ELF-1 (cell line): ENCODE measurements at places on chromosomes 1 and 21.
A peak's percentile ranks its signal among the peaks of the same experiment; 100 is the strongest.

GRCh38 chr1:217718873-217719272 lies 87.7 kb downstream of the SPATA17 start:
- no peak for DNase-seq

- no peak for DNase-seq
Measured at GRCh38 chr1:10818262-10819197, 22.1 kb upstream of the CASZ1 start.

DNA sequence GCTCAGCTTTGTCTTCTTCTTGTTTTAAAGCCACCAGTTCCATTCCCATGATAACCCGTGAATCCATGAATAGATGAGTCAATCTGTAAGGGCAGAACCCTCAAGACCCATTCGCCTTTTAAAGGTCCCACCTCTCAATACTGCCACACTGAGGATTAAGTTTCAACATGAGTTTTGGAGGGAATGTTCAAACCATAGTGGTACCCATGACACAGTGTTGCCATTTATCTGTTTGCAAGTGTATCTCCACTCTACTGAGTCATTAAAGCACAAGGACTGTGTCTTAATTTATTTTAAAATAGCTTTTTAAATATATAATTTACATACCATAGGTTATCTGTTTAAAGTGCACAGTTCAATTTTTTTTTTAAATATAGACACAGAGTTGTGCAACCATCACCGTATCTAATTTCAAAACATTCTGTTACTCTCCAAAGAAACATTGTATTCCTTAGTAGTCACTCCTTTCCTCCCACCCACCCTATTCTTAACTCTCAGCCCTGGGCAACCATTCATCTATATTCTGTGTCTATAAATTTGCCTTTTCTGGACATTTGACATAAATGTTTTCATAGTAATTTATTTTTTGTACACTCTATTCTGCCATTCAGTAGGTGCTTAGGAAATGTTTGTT lies 4.8 kb upstream of the IL24 start:
- DNase-seq = no peak

DNA sequence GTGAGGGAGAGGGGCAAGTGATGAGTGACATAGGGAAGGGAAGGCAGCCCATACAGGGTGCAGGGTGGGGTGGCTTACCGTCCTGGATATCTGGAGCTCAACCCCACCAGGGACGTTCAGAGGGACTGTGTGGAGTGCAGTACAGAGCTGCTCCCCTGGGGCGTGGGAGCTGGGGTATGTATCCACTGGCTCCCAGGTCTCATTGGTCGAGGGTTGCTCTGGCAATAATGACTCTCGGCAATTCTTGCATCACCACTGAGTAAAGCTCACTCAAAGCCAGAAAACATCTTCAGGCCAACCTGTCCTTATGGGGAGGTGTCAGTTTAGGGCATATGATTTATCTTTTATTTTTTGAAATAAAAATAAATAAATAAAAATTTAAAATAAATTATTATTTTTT lies 43.2 kb upstream of the RUNX3 start:
- DNase-seq = no peak

DNA sequence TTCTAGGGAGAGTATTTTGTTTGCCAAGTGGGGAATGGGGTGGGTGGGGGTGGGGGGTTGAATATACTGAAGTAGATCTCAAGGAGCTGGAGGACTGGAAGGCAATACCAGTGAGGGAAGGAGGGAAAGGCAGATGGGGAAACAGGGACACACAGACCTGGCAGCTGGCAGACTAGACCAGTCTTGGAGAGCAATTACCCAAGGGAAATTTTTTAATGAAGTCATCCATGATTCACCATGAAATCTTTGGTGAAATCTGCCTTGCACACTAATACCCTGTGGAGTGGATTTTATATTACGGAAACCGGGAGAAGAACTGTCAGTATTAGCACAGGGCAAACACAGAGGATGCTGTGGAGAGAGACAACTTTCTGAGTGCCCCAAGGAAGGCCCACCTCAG lies 29.7 kb upstream of the MARK1 start:
- no peak for DNase-seq

DNA sequence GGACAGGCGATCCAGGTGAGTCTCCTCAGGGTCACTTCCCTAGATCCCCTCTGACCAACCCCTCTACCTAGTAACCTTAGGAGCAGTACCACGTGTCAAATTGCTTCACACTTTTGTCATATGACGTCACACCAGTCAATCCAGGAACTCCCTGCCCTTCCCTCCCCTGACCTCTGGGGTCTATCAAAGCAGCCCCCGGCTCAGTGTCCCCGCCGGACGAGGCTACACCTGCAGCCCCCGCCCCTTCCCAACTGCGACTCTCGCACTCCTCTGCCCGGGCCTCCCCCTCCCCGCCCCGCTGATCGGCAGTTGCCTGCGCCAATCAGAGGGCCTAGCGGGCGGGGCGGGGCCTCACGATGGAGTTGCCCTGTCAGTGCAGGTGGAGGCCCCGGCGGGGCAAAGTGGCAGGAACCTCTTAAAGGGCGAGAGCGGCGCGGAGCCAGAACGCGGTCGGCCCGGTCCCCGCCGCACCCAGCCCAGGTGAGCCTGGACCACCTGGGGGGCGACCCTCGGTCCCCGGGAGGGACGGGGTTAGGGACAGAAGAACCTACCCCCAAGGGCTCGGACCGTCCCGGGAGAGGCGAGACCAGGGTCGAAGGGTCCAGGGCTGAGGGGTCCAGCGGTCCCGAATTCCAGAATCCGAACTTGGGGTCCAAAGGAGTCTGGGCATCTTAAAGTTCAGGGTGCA lies 27.5 kb upstream of the EPB41 start:
- peak; percentile 93 for DNase-seq

GRCh38 chr1:173222149-173223030 lies 15.3 kb upstream of the TNFSF4 start:
- DNase-seq = no peak

GRCh38 chr1:166489356-166489669 lies 322.5 kb upstream of the FAM78B start:
- DNase-seq = no peak

- DNase-seq = no peak
Measured at GRCh38 chr1:169049258-169049938, 57.1 kb upstream of the ATP1B1 start.

DNA sequence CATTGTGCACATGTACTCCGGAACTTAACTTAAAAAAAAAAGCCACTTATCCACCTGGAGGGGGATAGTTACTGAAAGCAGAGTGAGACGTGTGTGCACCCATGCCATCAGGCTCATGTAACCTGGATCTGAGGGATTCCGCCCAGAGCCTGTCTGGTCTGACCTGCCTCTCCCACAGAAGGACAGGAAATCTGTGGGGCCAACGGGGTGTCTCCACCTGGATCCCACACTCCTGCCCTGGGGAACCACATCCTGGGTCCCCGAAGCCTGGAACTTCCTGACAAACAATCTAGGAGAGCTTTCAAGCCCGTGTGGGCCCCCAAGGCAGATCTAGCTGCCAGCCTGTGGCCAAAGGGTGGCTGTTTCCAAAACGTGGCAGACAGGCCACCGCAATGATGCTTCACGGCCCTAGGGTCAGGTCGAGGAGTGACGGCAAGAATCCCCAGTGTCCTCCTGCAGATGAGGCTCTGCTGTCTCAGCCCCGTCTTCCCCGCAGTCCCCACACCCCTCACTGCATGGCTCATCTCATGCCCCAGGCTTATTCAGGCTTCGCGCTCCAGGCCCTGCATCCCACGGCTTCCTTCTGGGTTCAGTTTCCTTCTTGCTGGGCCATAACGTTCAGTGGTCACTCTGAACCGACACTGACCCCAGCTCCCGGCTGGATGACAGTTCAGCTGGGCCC lies 21.0 kb upstream of the PCBP3 start:
- no peak for DNase-seq

- DNase-seq = no peak
Measured at GRCh38 chr1:192713921-192714320, 78.0 kb downstream of the RGS13 start.

DNA sequence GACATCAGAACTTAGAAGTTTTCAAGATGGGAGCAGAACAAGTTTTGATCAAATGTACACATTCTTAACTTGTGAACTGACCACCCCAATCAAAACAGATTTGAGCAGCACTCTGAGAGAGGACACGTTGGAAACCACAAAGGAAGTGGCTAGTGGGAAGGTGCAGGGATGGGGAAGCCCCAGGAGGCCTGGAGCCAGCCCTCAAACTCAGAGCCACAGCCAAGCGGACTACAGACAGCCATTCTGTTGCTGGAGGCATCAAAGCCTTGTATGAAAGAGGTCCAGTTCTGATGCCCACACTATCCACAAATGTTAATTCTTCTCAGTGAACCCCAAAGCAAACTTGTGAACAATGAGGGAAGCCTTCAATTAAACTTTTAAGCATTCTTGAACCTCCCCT lies 143.6 kb upstream of the RAB4A start:
- DNase-seq = no peak

DNA sequence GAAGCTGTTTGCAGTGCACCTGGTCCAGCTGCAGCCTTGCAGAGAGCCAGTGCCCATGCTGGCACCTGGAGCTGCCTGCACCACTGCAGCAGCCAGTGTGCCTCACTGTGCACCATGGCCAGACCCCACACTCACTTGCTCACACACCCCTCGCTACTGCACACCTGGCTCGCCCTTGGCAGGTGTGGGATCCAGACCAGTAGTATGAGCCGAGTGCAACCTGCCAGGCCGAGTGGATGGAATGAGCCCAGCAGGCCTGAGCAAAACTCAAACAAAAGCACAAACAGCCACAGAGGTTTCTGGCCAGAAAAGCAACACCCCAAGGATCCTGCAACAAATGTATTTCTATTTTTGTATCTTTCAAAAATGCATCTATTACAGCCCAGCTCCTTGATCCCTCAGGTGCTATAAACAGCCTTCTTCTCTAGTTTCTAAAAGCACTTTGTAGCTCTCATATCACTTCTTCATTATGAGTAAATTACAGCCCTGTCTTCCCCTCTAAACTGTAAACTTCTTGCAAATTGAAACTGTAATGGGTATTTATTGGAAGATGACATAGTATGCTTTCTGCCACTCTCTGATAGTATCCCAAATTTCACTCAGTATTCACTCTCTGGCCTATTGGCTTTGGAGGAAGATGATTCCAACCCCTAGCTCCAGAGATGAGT lies 72.2 kb upstream of the LPGAT1 start:
- no peak for DNase-seq

DNA sequence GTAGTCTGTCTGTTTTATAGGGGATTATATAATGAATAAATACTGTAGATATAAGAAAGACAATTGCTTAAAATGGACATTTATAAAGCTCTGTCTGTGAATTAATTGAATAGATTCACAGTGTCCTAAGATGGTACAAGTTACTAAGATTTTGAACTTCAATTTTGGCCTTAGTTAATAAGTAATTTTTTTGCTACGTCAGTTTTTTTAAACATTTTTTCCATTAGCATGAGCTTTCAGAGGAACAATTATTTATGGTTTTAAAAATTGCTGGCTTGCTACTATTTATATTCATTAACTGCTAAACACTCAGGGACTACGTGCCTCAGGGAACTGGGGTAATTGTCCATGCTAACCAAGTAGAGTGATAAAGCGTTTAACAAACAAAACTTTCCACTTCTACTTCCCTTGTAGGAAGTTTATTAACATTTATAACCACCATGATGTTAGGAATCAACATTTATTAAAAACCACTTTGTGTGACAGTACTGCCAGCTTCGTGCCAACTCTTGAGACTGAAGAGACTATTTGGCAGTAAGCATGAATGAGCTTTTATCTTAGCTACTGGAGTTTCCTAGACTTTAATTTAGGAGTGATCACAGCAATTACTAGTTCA lies 65.4 kb upstream of the PTGS2 start:
- DNase-seq = no peak

DNA sequence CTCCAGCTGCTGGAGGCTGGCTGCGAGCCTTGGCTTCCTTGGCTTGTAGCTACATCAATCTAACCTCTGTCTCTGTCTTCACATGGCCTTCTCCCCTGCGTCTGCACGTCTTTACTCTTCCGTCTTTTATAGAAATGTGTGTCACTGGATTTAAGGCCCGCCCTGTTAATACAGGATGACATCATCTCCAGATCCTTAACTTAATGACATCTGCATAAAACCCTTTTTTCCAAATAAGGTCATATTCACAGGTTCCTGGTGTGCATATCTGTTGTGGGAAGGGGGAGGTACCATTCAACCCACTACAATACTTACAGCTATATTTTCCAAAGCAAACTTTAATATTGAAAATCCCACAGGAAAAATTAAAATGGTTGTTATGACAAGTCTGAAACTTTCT lies 165.3 kb upstream of the FOXD3 start:
- no peak for DNase-seq

GRCh38 chr1:45516036-45516435 lies 5.6 kb downstream of the PRDX1 start:
- no peak for DNase-seq

- peak; percentile 97 for DNase-seq
Measured at GRCh38 chr1:117758444-117759316, 152.8 kb downstream of the TENT5C start.

DNA sequence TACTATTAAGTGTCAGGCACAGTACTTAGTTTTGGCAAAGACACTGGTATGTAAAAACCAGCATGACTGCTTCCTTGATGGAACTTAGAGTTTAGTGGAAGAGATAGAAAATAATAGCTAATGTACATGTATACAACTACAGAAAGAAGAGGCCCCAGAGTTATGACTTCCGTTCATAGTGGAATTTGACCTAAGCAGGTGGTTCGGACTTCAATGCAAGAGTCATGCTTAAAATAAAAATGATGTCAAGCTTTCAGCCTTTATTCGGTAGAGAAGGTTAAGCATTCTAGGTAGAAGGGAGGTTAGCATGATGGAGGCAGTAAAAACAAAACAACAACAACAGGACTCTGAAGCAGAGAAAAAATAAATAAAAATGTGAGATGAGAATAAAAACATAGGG lies 165.9 kb downstream of the KCNT2 start:
- no peak for DNase-seq

DNA sequence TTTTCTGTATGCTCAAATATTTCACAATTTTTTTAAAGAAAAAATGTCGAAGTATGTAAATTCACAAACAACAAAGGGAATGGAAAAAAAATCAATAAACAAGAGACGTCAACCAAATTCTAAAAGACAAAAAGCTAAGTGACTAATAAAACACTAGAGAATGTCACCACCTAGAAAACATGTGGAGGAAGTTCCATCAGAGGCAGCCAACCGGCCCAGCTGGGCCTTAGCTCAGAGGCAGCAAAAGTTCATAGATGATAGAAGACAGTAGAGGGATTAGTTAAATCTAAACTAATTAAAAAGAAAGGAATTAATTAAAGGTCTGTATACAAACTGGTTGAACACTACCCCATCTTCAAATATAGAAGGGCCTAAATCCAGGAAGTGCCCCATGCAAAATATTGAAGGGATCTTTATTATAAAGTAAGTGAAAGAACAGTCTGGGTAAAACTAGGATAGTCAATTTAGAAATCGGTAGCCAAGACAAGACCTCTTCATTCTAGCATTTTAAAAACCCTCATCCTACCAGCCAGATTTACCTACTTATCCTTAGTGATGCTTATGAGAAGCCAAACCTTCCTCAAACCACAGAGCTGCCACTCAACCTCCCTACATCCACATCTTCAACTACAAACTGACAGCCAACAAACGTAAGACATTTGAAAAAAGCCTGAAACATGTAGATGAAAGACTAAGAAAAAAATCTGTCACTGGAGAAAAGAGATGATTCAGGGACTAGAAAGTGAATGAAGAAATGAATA lies 23.7 kb downstream of the MRPL39 start:
- DNase-seq = no peak
